SJCRH30 (cell line): ENCODE measurements at places on chromosomes 2 and 18. TPM values are rescaled to one million over a fixed set of nuclear protein-coding genes. Genes with fewer than 3 reads are reported as not detected.

Gene TRABD2A
- total RNA-seq, result 0.86 and 1.4 TPM in 2 replicates

Gene MDH1B
- total RNA-seq, result 0.73 and 1.3 TPM in 2 replicates

Gene SDC1
- 61.8 and 62.6 TPM in 2 replicates for total RNA-seq

Gene SERPINB2
- not detected in 2 replicates for total RNA-seq

Gene FSIP2
- 0.03 and 0.10 TPM in 2 replicates for total RNA-seq

Gene COL4A4
- total RNA-seq, result not detected in 2 replicates

Gene RBM44
- 0.15 and 0.28 TPM in 2 replicates for total RNA-seq

DNA sequence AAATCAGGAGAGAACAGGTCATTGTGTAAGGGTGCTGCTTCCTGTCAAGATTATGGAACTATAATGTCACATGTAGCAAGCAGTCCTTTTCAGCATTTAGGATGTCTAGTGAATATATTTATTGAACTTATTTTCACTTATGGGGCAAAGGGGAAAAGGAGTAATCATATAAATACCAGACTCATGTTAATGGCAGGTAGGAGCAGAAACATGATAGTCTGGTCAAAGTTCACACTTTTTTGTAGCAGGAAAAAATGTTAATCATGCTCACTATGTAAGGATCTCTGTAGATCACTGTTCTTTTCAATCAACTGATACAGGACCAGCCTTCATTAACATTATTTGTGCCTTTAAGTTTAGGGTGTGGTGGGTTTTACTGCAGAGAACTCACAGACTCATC is 219.0 kb downstream of the STK39 start:
- no peak overlapping the region for H3K4me3 ChIP-seq
- H3K27ac ChIP-seq, result no peak overlapping the region
- DNase-seq, result no peak
- H3K36me3 ChIP-seq, result no peaks in the 10 kb centered on the region

- no peaks in the 10 kb centered on the region for H3K4me1 ChIP-seq
- no peak overlapping the region for H3K4me3 ChIP-seq
- no peak overlapping the region for H3K27ac ChIP-seq
- H3K27me3 ChIP-seq, result no peaks in the 10 kb centered on the region
- H3K36me3 ChIP-seq, result no peaks in the 10 kb centered on the region
Observed at GRCh38 chr2:126302043-126302442, 353.9 kb upstream of the GYPC start.

- no peaks in the 10 kb centered on the region for H3K27me3 ChIP-seq
- H3K27ac ChIP-seq, result no peak overlapping the region
- no peaks in the 10 kb centered on the region for H3K36me3 ChIP-seq
- no peak overlapping the region for H3K4me3 ChIP-seq
- no peaks in the 10 kb centered on the region for H3K4me1 ChIP-seq
Observed at GRCh38 chr2:192413812-192414681, 219.3 kb upstream of the TMEFF2 start.

DNA sequence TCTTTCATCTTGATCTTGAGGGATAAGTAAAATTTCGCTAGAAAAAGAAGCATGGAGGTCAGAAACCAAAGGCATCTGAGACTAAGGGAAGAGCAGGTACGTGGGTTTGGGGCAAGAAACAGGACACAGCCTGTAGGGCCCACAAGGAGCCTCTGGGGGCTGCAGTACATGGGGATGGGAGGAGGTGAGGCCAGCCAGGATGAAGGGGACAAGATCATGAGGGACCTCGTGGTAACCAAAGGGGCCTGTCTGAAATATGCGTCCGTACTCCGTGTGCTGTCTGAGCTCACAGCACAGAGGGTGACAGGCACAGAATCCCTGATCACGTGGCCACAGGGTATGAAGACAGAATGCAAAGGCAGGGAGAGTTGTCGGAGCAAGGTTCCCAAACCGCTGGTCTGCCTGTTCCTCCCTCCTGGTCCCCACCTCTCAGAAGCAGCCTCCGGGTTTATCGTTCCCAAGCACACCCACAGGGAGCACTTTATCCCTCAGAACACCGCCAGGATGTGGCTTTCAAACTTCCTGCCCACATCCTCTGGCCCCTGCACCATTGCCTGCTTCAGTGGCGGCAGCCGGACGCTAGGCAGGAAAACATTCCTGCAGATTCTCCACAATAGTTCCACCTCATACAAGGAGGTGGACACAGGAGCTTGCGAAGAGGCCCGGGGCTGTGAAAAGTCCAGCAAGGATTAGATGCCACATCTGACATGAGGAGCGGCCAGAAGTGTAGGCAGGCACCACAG is 12.0 kb downstream of the TMEM163 start:
- H3K4me1 ChIP-seq, result no peaks in the 10 kb centered on the region; the same call in 1 of the 2 replicates
- H3K27me3 ChIP-seq, result 0 out of 2 replicates have a peak, but pooled peaks cover 2% of the 10 kb centered on the region
- DNase-seq, result peak; percentile 60
- no peak overlapping the region for H3K27ac ChIP-seq
- no peaks in the 10 kb centered on the region for H3K36me3 ChIP-seq

- H3K36me3 ChIP-seq, result no peaks in the 10 kb centered on the region
- no peaks in the 10 kb centered on the region for H3K27me3 ChIP-seq
- no peaks in the 10 kb centered on the region for H3K4me1 ChIP-seq
- H3K27ac ChIP-seq, result no peak overlapping the region
- no peak for DNase-seq
Observed at GRCh38 chr2:101140237-101140636, 10.9 kb downstream of the TBC1D8 start.

DNA sequence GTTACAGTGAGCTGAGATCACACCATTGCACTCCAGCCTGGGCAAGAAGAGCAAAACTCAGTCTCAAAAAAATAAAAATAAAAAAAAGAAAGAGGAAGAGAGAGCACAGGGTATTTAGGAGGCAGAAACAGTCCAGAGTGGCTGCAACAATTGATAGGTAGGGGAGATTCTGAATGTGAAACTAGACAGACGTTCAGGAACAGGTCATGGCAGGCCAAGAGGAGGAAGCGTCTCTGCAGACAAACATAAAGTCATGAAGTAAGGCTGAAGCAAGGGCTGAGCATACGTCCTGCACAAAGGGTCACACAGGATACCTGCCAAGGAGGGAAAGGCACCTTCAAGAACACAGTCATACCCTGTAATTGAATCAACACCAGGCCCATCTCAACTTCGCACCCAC is 64.1 kb upstream of the ZNF532 start:
- no peak overlapping the region for H3K4me3 ChIP-seq
- no peak for DNase-seq
- H3K36me3 ChIP-seq, result no peaks in the 10 kb centered on the region
- peaks cover 6% of the 10 kb centered on the region for H3K4me1 ChIP-seq

DNA sequence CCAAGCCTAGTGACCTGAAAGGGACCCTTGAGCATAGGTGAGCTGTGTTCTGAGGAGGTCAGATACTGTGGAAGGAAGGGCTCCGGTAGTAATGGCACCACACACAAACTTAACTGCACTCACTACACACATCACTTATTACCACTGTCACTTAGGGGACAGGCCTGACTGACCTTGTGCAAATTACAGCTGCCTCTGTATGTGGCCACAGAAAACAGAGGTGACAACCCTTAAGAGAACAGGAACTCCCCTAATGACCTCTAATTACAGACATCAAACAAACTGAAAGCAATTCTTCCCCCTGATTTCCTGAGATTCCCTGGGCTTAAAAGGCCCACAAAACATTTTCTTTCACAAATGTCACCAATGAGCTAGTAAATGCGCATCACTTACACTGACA is 360.6 kb downstream of the RND3 start:
- no peak for DNase-seq
- H3K27ac ChIP-seq, result no peak overlapping the region
- no peaks in the 10 kb centered on the region; the same call in 1 of the 2 replicates for H3K27me3 ChIP-seq
- H3K4me1 ChIP-seq, result no peaks in the 10 kb centered on the region
- H3K4me3 ChIP-seq, result no peak overlapping the region
- H3K36me3 ChIP-seq, result no peaks in the 10 kb centered on the region

DNA sequence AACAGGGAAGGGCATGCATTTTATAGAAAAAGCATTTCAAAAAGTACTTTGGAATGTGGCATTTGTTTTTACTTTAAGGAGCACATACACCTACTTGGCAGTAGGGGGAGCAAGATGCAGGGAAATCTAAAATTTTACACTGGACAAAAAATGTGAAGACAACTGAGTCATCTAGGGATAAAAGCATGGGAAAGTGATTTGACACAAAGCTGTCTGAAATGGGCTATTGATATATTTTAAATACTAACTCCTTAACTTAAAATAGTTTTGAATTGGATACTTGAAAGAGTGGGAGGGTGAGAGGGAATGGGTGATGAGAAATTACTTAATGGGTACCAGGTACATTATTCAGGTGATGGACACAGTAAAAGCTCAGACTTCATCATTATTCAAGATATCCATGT is 15.8 kb downstream of the TMEM200C start:
- no peaks in the 10 kb centered on the region for H3K27me3 ChIP-seq
- no peaks in the 10 kb centered on the region for H3K4me1 ChIP-seq
- H3K36me3 ChIP-seq, result no peaks in the 10 kb centered on the region
- DNase-seq, result no peak
- H3K4me3 ChIP-seq, result no peak overlapping the region

DNA sequence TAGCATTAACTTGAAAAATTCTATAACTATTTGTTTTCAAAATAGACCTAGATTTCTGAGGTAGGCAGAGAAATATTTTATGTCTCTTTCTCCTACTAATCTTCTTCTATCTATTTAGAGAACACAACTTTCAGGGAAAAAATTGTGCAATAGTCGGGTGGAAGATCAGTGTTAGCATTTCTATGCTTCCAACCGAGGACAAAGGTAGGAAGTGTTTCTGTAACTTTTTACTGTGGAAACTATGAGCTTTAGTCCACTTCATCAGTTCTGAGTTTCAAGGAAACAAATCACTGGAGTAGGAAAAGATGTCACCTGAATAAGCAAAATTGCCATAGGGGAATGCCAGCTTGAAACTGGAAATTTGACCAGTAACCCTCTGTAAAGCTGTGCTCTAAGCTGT is 207.7 kb upstream of the CTAGE1 start:
- H3K4me1 ChIP-seq, result no peaks in the 10 kb centered on the region
- H3K4me3 ChIP-seq, result no peak overlapping the region
- no peaks in the 10 kb centered on the region for H3K27me3 ChIP-seq
- H3K36me3 ChIP-seq, result no peaks in the 10 kb centered on the region
- H3K27ac ChIP-seq, result no peak overlapping the region

DNA sequence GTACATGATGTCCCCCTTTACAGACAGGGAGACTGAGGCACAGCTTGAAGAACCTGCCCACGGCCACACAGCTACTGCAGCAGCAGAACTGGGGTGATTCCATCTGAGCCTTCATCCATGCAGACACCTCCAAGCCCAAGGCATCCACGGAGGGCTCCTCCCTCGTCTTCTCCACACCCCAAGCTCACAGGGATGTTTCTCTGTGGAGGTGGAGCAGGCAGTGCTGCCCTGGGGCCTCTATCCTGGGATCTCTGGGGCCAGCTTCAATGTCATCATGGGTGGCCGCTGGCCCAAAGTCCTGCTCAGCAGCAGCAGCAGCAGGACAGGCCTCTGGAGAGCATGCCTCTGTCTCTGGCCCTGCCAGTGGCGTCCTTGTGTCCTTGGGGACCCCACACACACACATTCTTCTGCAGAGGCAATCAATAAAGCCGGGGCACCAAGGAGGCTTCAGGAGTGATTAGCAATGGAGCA is 31.2 kb downstream of the ADI1 start:
- no peak overlapping the region for H3K27ac ChIP-seq
- DNase-seq, result no peak
- no peak overlapping the region for H3K4me3 ChIP-seq
- no peaks in the 10 kb centered on the region for H3K27me3 ChIP-seq
- H3K4me1 ChIP-seq, result no peaks in the 10 kb centered on the region
- H3K36me3 ChIP-seq, result no peaks in the 10 kb centered on the region

- no peak overlapping the region for H3K27ac ChIP-seq
- DNase-seq, result no peak
- no peaks in the 10 kb centered on the region for H3K4me1 ChIP-seq
- no peak overlapping the region for H3K4me3 ChIP-seq
- H3K36me3 ChIP-seq, result no peaks in the 10 kb centered on the region
Observed at GRCh38 chr18:11927497-11927896, 19.4 kb upstream of the MPPE1 start.

- no peaks in the 10 kb centered on the region for H3K36me3 ChIP-seq
- H3K27ac ChIP-seq, result no peak overlapping the region
- H3K4me1 ChIP-seq, result peaks cover 12% of the 10 kb centered on the region; the same call in 1 of the 2 replicates
- H3K27me3 ChIP-seq, result no peaks in the 10 kb centered on the region; the same call in 1 of the 2 replicates
- no peak for DNase-seq
Observed at GRCh38 chr2:152219077-152219828, 43.7 kb upstream of the STAM2 start.

GRCh38 chr18:12068950-12069320 is 24.7 kb upstream of the ANKRD62 start:
- H3K4me3 ChIP-seq, result no peak overlapping the region
- no peaks in the 10 kb centered on the region for H3K27me3 ChIP-seq
- DNase-seq, result no peak
- H3K27ac ChIP-seq, result no peak overlapping the region

DNA sequence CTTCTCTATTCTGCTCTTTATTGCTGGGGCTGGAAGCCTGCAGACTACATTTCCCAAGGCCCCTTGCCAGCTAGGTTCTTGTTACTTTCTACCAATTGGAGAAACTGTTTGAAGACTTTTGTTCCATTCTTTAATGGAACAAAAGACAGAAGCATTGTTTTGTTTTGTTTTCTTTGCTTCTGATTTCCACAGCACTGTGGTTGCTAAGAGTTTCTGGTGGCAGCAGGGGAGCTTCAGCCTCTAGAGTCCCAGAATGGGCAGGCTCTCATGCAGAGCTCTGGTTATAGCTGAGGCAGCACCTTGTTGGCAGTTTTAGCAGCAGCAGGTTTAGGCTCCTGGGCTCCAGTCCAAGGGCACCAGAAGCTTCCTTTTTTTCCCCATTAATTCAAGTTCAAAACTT is 234.3 kb downstream of the ETAA1 start:
- no peaks in the 10 kb centered on the region; the same call in 1 of the 2 replicates for H3K27me3 ChIP-seq
- peaks cover 16% of the 10 kb centered on the region for H3K4me1 ChIP-seq
- H3K27ac ChIP-seq, result no peak overlapping the region
- DNase-seq, result no peak
- no peak overlapping the region for H3K4me3 ChIP-seq
- H3K36me3 ChIP-seq, result no peaks in the 10 kb centered on the region

- no peaks in the 10 kb centered on the region for H3K27me3 ChIP-seq
- H3K4me3 ChIP-seq, result no peak overlapping the region
- peaks cover 13% of the 10 kb centered on the region for H3K4me1 ChIP-seq
- peak; percentile 66 for DNase-seq
- peak overlapping the region; percentile 48 for H3K27ac ChIP-seq
Observed at GRCh38 chr18:67525328-67526099, 9.0 kb upstream of the DSEL start.

DNA sequence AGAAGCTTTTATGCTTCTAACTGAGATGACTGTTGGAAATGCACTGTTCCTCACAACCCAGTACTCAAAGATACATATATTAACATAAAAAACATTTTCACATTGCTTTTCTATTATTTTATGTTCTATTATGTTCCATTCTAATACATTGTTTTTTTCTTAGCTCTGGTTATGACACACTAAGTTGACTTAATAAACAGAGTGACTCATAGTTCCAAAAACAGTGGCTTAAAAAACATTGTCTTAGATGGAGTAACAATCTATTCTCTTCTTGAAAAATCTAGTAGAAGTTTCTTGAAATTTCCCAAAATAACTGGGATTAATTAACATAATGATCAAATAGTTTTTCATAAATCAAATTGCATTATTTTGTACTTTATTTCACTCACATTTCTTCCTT is 328.2 kb upstream of the LRATD1 start:
- H3K4me3 ChIP-seq, result no peak overlapping the region
- H3K27me3 ChIP-seq, result no peaks in the 10 kb centered on the region; the same call in 1 of the 2 replicates
- no peaks in the 10 kb centered on the region for H3K36me3 ChIP-seq
